Natural killer cell treated with Interleukin-12 subunit alpha and Interleukin-12 subunit beta and Interleukin-15 and Interleukin-18, amount 100 ng/mL, for 72 hours (primary cell): ENCODE measurements at places on chromosomes 1 and 21. TPM values are rescaled to one million over a fixed set of nuclear protein-coding genes. Genes with fewer than 3 reads are reported as not detected.

DNA sequence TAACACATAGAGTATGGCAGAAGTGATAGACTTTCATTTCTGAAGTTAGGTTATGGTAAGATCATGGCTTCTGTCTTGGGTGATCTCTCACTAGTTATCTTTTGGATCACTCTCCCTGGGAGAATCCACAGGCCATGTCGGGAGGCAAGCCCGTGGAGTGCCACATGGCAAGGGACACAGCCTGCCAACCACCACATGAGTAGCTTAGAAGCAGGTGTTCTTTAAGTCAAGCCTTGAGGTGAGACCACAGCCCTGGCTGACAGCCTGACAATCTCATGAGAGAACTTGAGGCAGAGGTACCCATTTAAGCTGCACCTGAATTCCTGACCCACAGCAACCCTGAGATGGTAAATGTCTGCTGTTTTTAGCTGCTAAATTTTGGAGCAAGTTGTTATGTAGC lies 130.4 kb downstream of the KCNN3 start:
- peaks cover 17% of the 10 kb centered on the region for H3K4me1 ChIP-seq
- H3K4me3 ChIP-seq, result no peak overlapping the region
- no peak overlapping the region for H3K27ac ChIP-seq
- DNase-seq, result no peak
- peaks cover 57% of the 10 kb centered on the region for H3K27me3 ChIP-seq

DNA sequence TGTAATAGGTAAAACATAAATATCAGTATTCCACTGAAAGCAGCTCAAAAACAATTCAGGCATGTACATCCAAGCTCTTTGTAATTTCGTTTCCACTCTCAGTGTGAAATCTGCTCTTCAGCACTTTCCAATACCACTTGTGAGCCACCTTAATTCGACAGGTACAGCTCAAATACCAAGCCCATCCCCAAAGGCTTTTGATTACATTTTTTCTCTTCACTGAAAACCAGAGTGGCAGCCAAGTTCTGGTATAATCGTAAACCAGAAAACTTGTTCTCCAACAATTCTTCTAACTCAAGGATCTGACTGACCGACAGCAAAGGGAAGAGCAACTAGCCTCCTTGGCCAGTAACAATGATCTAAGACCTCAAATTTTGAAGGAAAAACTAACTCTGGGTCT lies 36.8 kb downstream of the FBXO42 start:
- DNase-seq, result no peak
- no peak overlapping the region for H3K4me3 ChIP-seq
- H3K4me1 ChIP-seq, result peaks cover 15% of the 10 kb centered on the region
- H3K27ac ChIP-seq, result no peak overlapping the region

DNA sequence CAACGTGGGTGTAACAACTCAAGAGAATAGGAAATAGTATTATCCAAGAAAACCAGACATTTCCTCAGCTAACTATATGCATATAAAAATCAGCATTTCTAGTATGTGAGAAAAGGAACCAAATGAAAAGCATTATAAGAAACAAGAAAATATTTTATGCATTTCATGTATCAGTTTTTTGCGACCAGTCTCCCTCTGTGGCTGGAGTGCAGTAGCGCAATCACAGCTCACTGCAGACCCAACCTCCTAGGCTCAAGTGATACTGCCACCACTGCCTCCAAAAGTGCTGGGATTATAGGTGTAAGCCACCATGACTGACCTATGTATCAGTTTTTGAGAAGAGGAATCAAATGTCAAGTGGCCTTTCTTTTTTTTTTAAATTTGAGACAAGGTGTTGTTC lies 31.0 kb downstream of the SLC16A1 start:
- peaks cover 5% of the 10 kb centered on the region for H3K36me3 ChIP-seq
- no peaks in the 10 kb centered on the region for H3K4me1 ChIP-seq
- H3K27ac ChIP-seq, result no peak overlapping the region
- DNase-seq, result no peak
- H3K27me3 ChIP-seq, result no peaks in the 10 kb centered on the region
- H3K4me3 ChIP-seq, result no peak overlapping the region

- H3K4me1 ChIP-seq, result peaks cover 5% of the 10 kb centered on the region
- no peak overlapping the region for H3K27ac ChIP-seq
- DNase-seq, result no peak
- no peaks in the 10 kb centered on the region for H3K27me3 ChIP-seq
Measured at GRCh38 chr1:64775113-64775512, 30.2 kb downstream of the RAVER2 start.

ANKRD65 gene
- total RNA-seq, result not detected

DNM3 gene
- total RNA-seq, result 1.5 TPM

KIF26B gene
- total RNA-seq, result not detected
